ENCODE measurements at places on chromosomes 3 and 15.

GRCh38 chr3:62416144-62416543 is 42.8 kb upstream of the FEZF2 start:
- DNase-seq: no peak

- no peak for DNase-seq
Measured at GRCh38 chr3:127651516-127652172, 21.1 kb upstream of the ABTB1 start.

- DNase-seq: no peak
Measured at GRCh38 chr3:159978353-159978752, 10.3 kb upstream of the IL12A start.

- no peak for DNase-seq
Measured at GRCh38 chr15:35505141-35505540, 40.8 kb downstream of the DPH6 start.

DNA sequence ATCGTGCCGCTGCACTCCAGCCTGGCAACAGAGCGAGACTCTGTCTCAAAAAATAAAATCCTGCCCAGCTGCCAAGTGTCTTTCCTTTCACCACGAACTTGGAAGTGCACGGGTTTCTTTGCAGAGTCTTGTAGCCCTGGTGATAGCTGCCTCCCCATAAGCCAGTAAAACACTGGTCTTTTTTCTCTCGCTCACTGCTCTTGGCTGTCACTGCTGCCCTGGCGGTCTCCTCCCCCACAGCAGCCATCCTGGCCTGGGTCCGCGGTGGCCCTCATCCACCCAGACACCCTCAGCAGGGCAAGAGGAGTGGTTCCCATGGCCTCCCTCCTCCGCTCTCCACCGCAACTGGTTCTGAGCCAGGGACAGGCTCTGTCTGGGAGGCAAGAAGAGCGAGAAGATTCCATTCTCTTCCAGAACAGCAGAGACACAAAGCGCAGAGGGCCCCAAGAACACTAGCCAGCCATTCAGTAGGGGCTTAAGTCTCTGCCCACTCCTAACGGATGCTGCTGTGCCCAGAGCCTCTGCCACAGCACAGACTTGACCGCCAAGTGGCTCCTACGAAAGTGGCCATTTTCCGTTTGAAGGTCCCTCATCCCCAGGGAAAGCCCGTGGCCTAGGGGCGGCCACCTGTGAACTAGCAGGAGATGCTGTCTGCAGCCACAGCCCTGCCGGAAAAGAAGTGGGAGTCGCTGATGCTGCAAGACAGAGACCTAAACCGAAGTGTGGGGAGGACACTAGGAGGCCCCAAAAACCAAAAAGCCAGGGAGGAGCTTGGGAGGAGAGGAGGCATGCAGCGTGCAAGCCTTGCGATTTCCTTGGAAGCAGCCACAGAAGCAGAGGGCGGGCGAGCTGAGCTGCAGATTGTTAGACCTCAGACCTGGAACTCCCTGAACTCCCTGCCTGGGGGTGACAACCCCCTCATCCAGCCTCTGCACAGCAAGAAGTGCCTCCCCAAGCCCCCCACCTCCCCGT is 44.1 kb downstream of the KLHL25 start:
- no peak for DNase-seq

GRCh38 chr15:85024509-85025336 is 43.1 kb downstream of the PDE8A start:
- peak; percentile 67 for DNase-seq

- no peak for DNase-seq
Measured at GRCh38 chr3:172617013-172617706, 93.7 kb downstream of the NCEH1 start.

DNA sequence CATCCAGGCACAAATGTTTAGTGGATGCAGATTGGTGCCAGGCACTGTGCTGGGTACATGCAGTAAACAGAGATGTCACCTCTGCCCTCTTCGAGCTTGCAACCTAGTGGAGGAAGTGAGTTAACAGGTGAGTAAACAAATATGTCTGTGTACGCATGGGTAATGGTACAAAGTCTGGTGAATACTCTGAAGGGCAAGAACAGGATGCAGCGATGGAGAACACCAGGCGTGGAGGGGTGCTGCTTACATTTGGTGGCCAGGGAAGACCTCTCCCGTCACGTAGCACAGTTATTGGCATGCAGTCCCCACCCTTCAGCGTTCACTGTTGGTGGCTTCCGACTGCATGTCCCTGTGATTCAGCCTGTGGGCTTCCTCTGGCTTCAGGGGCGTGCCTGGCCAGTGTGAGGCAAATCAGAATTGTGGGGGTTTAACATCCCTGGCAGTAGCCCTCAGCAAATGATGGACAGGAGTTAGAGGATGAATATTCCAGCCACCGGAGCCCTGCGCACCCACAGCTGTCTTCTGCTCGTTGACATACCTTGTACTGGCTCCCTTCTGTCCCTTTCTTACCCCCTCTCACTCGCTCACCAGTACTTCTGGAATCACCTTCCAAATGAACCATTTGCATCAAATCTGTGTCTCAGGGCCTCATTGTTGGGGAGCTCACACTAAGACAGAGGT is 9.1 kb upstream of the HDAC11 start:
- no peak for DNase-seq

DNA sequence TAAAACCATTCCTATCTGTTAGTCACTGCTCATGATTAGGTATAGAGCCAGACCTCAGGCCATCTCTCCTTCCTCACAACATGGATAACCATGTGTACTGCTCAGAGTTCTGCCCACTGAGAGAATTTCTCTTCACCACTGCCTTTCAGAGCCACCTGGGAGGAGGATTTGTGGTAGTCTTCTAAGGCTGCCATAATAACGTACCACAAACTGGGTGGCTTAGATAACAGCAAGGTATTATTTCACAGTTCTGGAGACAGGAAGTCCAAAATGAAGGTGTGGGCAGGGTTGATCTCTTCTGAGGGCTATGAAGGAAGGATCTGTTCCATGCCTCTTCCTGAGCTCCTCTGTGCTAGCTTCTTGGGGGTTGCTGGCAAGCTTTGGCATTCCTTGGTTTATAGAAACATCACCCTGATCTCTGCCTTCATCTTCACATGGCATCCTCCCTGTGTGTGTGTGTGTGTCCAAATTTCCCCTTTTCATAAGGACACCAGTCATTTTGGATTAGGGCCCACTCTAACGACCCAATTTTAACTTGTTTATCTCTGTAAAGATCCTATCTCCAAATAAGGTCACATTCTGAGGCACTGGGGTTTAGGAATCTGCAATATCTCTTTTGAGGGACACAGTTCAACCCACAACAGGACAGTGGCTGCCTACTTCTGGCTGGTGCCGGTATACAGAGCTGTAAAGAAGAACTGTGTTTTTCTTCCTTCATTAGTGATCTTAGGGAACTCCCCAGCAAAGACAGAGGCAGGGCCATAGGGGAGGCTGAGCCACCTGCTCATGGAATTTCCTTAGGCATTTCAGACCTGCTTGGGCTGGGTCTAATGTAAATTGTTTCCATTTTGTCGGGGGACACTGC is 42.1 kb upstream of the NOX5 start:
- no peak for DNase-seq

DNA sequence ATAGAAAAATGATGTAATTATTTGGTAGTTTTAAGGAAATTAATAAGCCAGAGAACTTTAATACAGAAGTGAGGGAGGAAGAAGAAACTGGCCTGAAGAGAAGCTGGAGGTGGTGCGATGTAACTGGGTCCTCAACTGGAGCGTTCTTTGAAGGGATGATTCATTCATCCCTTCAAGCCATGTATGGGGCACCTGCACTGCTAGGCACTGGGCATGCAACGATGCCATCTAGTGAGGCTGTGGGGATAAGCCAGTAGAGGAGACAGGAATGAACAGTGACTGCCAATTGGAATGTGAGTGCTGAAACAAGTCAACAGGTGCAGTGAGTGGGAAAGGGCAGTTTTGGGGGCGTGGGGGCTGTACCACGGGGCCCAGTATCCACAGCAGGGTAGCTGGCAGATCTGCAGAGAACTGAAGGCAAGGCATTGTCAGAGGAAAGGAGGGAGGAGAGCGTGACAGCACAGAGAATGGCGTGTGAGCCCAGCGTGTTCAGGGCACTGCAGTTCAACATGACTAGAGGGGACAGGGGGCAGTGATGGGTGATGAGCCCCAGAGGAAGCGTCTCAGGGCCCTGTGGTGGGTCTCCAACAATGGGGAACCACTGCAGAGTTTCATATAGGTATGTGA is 3.8 kb upstream of the KIF23 start:
- DNase-seq: peak; percentile 36

GRCh38 chr3:112640930-112641801 is at the start of gene CCDC80:
Gene CCDC80 (minus strand): TSS chr3:112641143. CDS start chr3:112639905, 1,238 bp downstream.
- DNase-seq: peak; percentile 83

GRCh38 chr3:196754091-196754981 is 14.7 kb downstream of the PAK2 start:
- no peak for DNase-seq

DNA sequence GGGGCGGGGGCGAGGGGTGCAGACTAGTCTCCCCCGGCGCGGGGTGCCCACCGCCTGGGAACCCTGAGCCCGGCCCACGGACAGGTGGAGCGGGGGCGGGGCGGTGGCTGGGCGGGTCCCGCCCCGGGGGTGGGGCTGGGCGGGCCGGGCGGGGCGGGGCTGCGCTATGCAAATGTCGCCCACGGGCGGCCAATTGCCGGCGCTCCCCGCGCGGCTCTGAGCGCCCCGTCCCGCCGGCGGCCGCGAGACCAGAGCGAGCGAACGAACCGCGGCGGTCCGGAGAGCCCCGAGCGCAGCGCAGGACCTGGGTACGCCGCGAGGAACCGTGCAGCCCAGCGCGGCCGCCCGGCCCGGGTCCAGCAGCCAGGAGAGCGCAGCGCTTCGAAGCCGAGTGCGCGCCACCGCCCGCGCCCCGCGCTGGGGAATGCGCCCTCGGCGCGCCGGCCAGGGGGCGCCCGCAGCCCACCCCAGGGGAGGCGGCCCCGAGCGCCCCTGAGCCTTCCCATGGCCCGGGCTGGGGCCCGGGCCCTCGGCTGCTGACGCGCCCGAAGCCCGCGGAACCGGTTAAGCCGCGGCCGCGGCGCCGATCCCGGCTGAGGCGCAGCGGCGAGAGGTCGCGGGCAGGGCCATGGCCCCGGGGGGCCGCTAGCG is at the start of gene SEMA3F:
Gene SEMA3F (plus strand): TSS at position 485 of the 651 bp plus-strand sequence. CDS start 4,299 bp downstream, outside the sequence.
- DNase-seq: peak; percentile 4

DNA sequence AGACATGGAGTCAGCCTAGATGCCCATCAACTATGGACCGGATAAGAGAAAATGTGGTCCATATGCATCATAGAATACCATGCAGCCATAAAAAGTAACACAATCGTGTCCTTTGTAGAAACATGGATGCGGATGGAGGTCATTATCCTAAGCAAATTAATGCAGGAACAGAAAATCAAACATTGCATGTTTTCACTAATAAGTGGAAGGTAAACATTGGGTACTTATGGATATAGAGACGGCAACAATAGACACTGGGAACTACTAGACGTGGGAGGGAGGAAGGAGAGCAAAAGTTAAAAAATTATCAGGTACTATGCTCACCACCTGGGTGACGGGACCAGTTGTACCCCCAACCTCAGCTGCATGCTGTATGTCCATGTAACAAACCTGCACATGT is 2.5 kb downstream of the PLD1 start:
- no peak for DNase-seq

DNA sequence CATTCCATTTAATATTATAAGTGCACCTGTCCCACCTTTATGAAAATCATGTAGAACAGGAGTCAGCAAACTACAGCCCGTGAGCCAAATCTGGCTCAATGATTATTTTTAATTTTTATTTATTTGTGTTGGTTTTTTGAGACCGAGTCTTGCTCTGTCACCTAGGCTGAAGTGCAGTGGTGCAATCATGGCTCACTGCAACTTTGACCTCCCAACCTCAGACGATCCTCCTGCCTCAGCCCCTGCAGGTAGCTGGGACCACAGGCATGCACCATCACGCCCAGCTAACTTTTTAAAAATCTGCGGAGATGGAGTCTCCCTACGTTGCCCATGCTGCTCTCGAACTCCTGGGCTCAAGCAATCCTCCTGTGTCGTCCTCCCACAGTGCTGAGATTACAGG is 42.0 kb downstream of the MYO1E start:
- peak; percentile 39 for DNase-seq

- no peak for DNase-seq
Measured at GRCh38 chr3:190155752-190156151, 35.1 kb upstream of the P3H2 start.

- no peak for DNase-seq
Measured at GRCh38 chr3:148083526-148084182, 614.0 kb upstream of the AGTR1 start.

DNA sequence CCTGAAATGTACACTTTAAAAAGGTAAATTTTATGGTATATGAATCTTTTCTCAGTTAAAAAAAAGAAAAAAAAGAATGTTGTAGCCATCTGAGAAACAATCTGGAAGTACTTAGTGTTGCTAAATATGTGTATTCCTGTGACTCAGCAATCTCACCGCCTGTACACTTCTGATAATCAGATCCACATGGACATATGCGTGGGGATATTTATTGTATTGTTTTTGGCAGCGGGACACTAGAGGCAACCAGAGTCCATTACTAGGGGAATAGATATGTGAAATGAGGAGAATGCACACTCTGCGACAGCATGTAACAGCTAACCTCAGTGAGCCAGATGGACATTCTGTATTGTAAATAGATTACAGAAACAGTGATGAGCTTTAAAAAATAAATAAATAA is 65.4 kb downstream of the AQP9 start:
- no peak for DNase-seq

DNA sequence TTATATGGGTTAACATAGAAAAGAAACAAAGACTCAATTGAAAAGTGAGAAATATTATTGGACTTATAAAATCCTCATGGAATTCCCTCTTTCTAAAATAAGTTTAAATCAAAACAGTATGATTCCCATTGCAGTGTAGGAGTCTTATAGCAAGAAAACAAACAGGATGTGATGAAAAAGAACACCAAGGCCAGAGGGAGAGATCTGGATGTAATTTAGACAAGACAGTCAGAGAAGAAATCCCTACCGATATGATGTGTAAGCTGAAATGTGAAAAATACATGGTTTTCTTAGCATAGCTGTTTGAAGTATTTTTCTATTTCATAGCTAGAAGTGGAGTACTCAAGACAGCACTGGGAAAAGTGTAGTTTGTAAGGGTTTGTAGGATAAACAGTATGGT is 521.5 kb downstream of the RSL24D1 start:
- no peak for DNase-seq

DNA sequence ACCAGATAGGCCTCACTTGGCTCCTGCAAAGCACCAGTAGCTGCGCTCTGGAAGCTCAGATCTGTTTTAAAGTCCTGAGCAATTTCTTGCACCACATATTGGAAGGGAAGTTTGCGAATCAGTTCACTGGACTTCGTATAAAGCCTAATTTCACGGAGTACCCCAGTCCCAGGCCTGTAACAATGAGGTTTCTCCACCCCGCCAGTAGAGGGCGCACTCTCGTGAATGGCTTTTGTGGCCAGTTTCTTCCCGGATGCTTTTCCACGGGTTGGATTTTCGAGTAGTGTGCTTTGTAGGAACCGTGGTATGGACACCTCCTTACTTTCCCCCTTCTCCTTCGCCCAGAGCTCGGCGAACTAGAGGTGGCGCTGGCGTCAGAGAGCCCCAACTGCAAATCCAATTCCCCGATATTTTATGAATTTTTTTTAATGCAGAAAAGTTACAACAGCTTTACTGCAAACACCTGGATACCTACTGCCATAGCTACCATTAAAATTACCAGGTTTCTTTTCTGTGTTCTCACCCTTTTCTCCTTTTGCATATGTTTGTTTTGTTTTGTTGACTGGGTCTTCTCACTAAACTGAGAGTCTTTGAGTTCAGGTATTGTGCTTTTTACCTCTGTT is 13.3 kb downstream of the RARB start:
- no peak for DNase-seq

Data from RCC 7860 (cell line).